ENCODE measurements at places on chromosomes 4 and X.

DNA sequence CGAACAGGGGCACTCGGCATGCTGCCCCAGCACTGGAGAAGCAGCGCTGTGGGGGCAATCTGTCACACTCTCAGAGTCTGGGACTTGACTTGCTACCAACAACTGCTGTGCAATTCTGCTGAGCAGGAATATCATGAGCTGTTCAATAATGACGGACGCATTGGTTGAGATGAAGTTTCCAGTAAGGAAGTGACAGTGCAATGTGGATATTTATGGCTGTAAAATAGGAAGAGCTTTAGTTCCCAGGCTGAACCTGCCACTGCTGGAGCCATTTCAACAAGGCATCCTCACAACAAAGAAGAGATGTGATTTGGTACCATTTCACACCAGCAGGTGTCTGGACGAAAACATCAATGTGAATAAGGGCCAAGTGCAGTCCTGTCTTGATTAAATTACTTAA lies 24.2 kb downstream of the CHST7 start:
- no peak for DNase-seq

GRCh38 chr4:186008057-186008456 lies 60.9 kb upstream of the TLR3 start:
- no peak for DNase-seq

- no peak for DNase-seq
Measured at GRCh38 chr4:158884280-158884679, 115.5 kb downstream of the FNIP2 start.

GRCh38 chr4:7598939-7599790 lies 164.4 kb upstream of the PSAPL1 start:
- DNase-seq: no peak

DNA sequence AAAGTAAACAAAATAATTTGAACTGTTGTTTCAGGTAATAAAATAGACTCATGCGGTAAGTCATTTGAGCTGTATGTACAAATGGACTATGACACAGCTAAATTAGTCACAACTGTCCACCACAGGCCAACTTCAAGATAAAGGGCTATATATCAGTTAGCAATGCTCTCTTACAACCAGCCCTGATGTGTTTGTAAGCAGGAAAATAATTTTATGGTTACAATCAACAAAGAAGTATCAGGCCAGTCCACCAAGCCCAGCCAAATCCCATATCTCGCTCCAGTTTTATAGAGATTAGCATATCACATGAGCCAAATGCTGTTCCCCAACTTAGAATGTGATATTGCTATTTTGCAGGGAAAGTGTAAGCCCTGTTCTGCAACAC lies 511 bp upstream of the DUSP21 start:
- DNase-seq: no peak

GRCh38 chr4:114225436-114225835 lies 246.0 kb upstream of the ARSJ start:
- DNase-seq: no peak

Data from stimulated activated CD8-positive, alpha-beta memory T cell treated with anti-CD3 and anti-CD28 coated beads, Interleukin-2, amount 100 ng/mL, for 1 hour (primary cell).